ENCODE measurements at places on chromosomes 7 and 10.

DNA sequence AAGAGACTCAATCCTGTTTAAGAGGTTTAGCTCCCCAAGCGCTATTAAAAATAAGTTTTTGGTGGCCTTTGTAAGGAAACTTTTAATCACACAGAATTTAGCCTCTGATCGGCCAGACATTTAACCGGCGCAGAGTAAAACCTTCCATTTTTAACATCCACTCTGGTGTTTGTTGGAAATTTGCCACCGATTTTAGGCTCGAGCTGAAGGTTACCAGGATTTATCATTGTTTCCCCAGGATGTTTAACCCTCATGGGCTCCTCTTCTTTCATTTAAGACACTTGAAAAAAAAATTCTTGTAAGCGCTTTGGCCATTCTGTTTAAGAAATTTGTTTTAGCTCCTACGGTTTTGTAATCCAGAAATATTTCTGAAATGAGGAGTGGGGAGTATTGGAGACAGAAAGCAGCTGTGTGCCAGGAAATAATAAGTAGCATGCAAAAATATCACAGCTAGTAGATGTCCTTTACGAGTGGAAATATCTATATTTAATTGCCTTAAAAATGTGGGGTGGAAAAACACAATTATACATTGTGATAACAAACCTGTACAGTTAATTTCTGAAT, 3.4 kb downstream of the NEUROD6 start:
- no peak for DNase-seq

GRCh38 chr7:6284055-6284400, 11.6 kb upstream of the CYTH3 start:
- DNase-seq = no peak

DNA sequence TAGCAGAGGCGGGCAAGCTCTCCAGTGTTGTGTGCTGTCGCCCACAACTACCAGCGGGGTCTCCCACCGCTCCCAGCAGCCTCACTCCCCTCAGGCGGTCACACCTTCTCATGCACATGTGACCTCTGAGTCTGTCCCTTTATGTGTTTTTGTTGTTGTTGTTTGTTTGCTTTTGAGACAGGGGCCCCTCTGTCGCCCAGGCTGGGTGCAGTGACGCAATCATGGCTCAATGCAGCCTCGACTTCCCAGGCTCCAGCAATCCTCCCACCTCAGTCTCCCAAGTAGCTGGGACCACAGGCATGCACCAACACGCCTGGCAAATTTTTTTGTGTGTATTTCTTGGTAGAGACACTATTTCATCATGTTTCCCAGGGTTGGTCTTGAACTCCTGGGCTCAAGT, 1.5 kb downstream of the CPSF4 start:
- no peak for DNase-seq

GRCh38 chr7:1746491-1746975, 76.5 kb downstream of the ELFN1 start:
- DNase-seq = no peak

DNA sequence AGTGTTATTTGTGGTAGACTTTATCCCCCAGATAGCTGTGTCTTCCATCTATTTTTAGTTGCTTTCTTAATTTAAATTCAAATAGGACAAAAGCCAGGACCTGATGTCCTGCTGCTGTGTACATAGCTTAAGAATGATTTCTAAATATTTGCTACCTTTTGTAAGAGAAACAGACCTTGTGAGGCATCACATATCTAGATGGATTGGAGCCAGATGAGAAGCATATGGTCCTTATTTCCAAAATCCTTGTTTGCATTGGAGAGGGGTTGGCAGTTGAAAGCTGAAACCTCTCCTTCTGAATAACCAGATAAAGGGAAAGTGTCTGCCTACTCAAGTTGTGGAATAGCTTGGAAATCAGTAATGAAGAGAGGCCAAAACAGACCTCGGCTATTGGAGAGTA, 50.7 kb upstream of the AMPH start:
- no peak for DNase-seq

DNA sequence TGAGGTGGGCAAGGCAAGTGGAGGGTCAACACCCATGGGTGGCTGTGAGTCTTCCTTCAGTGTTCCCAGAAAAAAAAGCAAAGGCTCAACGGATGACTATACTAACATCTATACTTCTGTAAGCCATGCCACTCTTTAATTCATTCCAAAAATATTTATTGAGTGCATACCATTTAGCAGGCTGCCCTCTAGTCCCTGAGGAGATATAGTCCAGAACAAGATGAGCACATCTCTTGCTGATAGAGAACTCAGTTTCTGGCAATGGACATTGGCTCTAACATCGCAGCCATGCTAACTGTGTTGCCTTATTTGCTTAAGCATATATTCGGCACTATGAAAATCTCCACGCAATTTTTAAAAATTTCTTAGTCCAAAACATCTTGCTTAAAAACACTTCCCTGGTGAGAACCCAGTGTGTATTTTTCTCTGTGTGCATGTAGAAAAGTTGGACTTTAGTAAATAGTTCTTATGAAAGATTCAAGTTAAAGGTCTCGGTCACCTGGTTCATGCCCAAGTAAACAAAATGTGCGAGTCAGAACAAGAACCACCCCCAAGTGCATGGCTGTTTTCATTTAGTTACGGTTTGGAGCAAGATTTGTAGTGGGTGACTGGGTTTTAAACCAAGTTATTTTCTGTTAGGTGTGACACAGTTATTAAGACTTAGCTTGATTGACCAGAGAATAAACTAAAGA, 69.8 kb downstream of the MET start:
- no peak for DNase-seq

- no peak for DNase-seq
These were observed 77.4 kb downstream of the PCLO start for GRCh38 chr7:83085299-83085698.

DNA sequence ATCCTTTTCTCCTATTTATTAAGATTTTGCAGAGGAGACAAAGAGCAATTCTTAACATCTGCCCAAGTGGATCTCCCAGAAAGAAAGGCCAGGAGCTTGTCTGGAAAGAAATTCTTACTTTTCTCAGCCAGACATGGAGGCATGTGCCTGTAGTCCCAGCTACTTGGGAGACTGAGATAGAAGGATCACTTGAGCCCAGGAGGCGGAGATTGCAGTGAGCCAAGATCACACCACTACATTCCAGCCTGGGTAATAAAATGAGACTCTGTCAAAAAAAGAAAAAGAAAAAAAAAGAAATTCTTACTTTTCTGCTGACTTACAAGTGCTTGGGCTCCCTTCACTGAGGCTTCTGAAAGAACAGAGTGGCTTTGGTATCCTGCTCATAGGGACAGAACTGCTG, 2.4 kb upstream of the CYP3A43 start:
- DNase-seq = no peak

All from effector CD8-positive, alpha-beta T cell (primary cell).